ENCODE measurements at places on chromosomes 2 and 18. TPM values are rescaled to one million over a fixed set of nuclear protein-coding genes. Genes with fewer than 3 reads are reported as not detected.
A peak's percentile ranks its signal among the peaks of the same experiment; 100 is the strongest.

The CNRIP1 gene
- total RNA-seq, result 28.0 TPM

The GPR35 gene
- 1.5 TPM for total RNA-seq

GRCh38 chr2:128805237-128805636 lies 486.6 kb upstream of the HS6ST1 start:
- peaks cover 7% of the 10 kb centered on the region for H3K36me3 ChIP-seq
- H3K4me1 ChIP-seq, result no peaks in the 10 kb centered on the region
- H3K27ac ChIP-seq, result no peak overlapping the region
- no peaks in the 10 kb centered on the region for H3K27me3 ChIP-seq
- H3K4me3 ChIP-seq, result no peak overlapping the region

GRCh38 chr2:185044323-185044874 lies 446.1 kb downstream of the ZNF804A start:
- no peaks in the 10 kb centered on the region for H3K4me1 ChIP-seq
- no peak overlapping the region for H3K4me3 ChIP-seq
- no peak for DNase-seq
- peaks cover 2% of the 10 kb centered on the region for H3K36me3 ChIP-seq
- H3K27ac ChIP-seq, result no peak overlapping the region

DNA sequence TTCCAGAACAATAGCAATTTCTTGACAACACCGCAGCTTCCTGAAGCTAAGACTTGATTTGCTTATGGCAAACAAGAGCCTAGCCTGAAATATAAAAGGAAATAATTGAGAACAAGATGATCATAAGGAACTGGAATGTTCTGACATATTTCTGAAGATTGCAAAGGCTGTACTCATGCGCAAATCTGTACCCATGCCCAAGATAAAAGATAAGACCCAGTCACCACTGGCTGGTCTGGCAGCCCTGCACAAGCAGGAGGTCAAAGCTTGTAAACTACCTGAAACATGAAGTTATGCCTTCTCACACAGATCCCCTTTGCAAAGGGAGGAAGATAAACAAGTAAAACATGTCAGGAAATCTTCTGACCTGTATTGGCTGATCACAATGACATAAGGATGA lies 160.8 kb upstream of the GYPC start:
- H3K4me1 ChIP-seq, result no peaks in the 10 kb centered on the region
- H3K27me3 ChIP-seq, result no peaks in the 10 kb centered on the region
- DNase-seq, result no peak
- H3K4me3 ChIP-seq, result no peak overlapping the region
- no peak overlapping the region for H3K27ac ChIP-seq
- peaks cover 14% of the 10 kb centered on the region for H3K36me3 ChIP-seq

DNA sequence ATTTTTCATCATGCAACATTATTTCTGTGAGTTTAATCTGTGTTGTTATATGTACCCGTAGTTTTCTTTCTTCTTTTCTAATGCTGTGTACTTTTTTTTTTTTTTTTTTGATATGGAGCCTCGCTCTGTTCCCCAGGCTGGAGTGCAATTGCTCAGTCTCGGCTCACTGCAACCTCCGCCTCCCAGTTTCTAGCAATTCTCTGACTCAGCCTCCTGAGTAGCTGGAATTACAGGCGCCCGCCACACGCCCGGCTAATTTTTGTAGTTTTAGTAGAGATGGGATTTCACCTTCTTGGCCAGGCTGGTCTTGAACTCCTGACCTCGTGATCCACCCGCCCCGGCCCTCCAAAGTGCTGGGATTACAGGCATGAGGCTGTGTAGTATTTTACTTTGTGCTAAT lies 155.4 kb downstream of the GALR1 start:
- H3K27me3 ChIP-seq, result peaks cover 3% of the 10 kb centered on the region
- H3K4me1 ChIP-seq, result no peaks in the 10 kb centered on the region
- H3K36me3 ChIP-seq, result no peaks in the 10 kb centered on the region
- H3K4me3 ChIP-seq, result no peak overlapping the region

DNA sequence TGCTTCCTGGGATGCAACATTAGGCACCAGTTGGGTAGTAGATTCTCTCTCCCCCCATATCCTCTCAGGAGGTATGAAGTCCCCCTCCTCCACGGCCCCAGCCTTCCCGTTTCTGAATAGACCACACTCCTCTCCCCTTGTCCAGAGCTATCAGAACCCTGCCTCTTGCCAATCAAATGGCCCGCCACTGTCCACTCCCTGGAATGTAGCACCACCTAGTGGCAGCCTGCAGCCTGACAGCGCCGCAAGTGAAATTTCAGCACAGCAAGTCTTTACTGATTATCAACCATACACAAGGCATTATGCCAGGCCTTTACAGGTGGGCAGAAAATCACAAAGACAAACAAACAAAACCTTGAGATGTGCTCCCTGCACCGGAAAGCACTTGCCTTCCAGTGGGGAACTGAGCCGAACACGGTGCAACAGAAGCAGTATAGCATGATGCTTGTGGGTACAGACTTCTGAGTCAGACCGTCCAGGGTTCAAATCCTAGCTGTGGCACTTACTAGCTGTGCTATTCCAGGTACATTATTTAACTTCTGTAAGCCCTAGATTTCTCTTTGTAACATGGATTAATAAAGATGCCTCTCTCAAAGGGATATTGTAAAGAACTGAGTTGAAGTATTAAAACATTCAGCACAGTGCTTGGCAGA lies 174.0 kb downstream of the SMAD2 start:
- no peak overlapping the region for H3K4me3 ChIP-seq
- H3K4me1 ChIP-seq, result no peaks in the 10 kb centered on the region
- H3K27me3 ChIP-seq, result peaks cover 7% of the 10 kb centered on the region
- DNase-seq, result peak; percentile 88
- peaks cover 2% of the 10 kb centered on the region for H3K36me3 ChIP-seq
- no peak overlapping the region for H3K27ac ChIP-seq

GRCh38 chr18:39486268-39486667 lies 1920.7 kb upstream of the CELF4 start:
- H3K27me3 ChIP-seq, result peaks cover 2% of the 10 kb centered on the region
- H3K27ac ChIP-seq, result no peak overlapping the region
- H3K4me3 ChIP-seq, result no peak overlapping the region
- no peak for DNase-seq

DNA sequence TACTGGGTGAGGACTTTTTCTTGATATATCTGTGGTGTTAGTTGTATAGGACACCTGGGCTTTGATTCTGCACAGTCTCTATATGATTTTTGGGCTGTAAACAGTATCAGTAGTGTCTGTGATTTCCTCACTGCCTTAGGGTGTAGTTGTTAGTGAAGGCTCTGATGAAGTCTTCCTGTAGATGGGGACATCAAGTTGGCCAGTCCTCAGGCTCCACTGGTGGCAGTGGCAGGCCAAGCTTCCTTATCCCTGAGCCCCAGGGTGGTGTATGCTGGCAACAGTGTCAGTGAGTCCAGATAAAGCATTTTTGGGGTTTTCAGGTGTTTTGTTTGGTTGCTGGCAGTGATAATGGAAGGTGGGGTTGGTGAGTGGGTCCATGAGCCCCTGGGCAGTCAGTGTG lies 961.4 kb downstream of the DSC3 start:
- DNase-seq, result no peak
- H3K27ac ChIP-seq, result no peak overlapping the region
- no peaks in the 10 kb centered on the region for H3K36me3 ChIP-seq
- no peaks in the 10 kb centered on the region for H3K27me3 ChIP-seq

DNA sequence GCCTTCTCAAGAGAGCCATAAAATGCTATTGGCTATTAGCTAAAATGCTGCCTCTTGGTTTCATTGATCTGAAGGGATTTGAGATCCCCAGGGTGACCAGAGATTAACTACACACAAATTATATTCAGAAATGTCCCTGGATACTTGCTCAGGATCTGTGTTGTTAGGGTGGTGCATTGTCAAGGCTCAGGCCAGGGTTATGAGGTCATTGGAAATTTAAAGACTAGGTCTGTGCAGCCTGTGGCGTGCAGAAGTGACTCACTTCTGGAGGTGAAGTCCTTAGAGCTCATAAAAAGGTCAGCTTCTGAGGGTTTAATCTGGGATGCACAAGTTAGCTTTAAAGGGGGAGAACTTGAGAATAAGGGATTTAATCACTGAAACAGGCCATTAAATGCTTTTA lies 23.5 kb downstream of the LRRTM1 start:
- H3K36me3 ChIP-seq, result peaks cover 12% of the 10 kb centered on the region
- no peak overlapping the region for H3K4me3 ChIP-seq
- H3K27me3 ChIP-seq, result no peaks in the 10 kb centered on the region
- peak; percentile 27 for DNase-seq

DNA sequence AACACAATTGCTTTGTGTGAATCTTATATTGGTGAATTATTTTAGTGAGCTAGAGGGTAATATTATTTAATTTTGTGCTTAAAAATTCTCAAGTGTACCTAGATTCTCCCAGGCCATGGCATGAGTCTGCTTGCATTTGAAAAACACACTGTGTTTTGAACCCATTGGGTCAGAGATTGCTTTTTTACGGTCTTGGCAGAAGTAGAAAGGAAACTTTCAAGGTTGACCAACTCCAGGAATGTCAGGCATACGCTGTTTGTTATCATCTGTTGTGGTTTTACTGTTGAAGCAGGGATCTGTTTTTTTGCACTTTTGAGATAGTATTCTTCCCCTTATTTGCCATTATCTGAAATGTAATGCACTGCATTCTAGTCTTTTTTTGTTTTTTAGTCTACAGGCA lies 377.4 kb downstream of the RPRM start:
- DNase-seq, result no peak
- H3K36me3 ChIP-seq, result no peaks in the 10 kb centered on the region
- H3K4me1 ChIP-seq, result peaks cover 6% of the 10 kb centered on the region
- peaks cover 2% of the 10 kb centered on the region for H3K27me3 ChIP-seq

DNA sequence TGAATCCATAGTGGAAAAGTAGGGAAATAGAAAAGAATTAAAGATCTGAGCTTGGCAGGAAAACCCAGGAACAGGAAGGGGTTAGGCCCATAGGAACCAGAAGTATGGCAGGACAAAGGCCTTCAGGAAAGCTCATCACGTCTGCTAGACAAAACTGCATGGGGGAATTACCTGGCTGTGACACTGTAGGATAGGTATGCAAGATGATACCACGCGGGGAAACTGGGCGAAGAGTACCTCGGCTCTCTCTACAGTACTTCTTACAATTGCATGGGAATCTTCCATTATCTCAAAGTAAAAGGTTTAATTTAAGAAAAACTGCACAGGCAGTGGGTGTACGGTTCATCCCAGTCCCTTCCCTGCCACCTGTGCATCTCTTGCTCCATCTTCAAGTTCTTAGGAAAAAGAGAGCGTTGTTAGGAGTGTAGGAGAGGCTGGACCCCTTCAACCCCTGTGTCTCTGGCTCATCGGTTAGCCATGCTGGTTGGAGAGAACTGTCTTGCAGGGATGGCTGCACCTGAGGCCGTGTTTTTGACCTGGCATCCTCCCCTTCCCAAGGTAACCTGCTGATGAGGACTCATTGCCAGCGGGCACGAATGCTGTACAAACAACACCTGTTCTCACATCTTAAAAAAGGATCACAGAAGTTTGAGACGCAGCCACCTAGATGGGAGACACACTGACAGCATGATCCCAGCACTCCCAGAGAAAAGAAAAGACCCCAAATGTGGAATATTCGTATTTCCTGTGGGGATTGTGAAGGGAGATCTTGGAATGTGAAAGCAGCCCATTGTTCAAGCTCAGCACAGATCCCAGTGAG lies 120.5 kb upstream of the COPS8 start:
- H3K27ac ChIP-seq, result no peak overlapping the region
- H3K4me1 ChIP-seq, result peaks cover 18% of the 10 kb centered on the region
- no peak overlapping the region for H3K4me3 ChIP-seq
- peaks cover under 1% of the 10 kb centered on the region for H3K36me3 ChIP-seq
- H3K27me3 ChIP-seq, result peaks cover 1% of the 10 kb centered on the region

GRCh38 chr2:37746883-37747282 lies 75.4 kb upstream of the CDC42EP3 start:
- H3K27ac ChIP-seq, result no peak overlapping the region
- H3K36me3 ChIP-seq, result no peaks in the 10 kb centered on the region
- H3K4me1 ChIP-seq, result peaks cover 5% of the 10 kb centered on the region
- no peak for DNase-seq

- no peaks in the 10 kb centered on the region for H3K27me3 ChIP-seq
- H3K4me1 ChIP-seq, result peaks cover 25% of the 10 kb centered on the region
- H3K4me3 ChIP-seq, result no peak overlapping the region
- H3K27ac ChIP-seq, result no peak overlapping the region
Observed at GRCh38 chr2:28250006-28250405, 142.7 kb upstream of the FOSL2 start.

- peaks cover 26% of the 10 kb centered on the region for H3K27me3 ChIP-seq
- DNase-seq, result peak; percentile 53
- no peak overlapping the region for H3K4me3 ChIP-seq
- peaks cover 26% of the 10 kb centered on the region for H3K4me1 ChIP-seq
Observed at GRCh38 chr2:219448776-219449341, 14.2 kb downstream of the SPEG start.

GRCh38 chr2:73827018-73827417 lies 1.7 kb upstream of the STAMBP start:
- H3K36me3 ChIP-seq, result no peaks in the 10 kb centered on the region
- H3K27me3 ChIP-seq, result peaks cover 1% of the 10 kb centered on the region
- H3K27ac ChIP-seq, result no peak overlapping the region
- no peak overlapping the region for H3K4me3 ChIP-seq
- peaks cover 9% of the 10 kb centered on the region for H3K4me1 ChIP-seq
- DNase-seq, result no peak

DNA sequence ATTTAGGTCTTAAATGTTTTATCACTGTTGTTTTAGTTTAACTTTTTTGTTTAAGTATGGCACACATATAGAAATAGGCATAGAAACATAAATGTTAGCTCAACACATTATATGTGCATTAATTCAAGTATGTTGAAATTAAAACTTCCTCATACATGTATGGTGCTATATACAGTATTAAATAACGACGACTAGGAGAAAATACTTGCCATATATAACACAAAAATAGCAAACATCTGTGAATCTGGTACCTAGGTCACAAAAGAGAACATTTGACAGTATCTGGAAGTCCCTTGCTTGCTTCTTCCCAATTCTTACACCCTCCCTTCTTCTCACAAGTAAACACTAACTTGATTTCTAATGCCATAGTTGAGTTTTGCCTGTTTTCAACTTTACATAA lies 38.4 kb downstream of the ZNF638 start:
- DNase-seq, result no peak
- H3K4me1 ChIP-seq, result no peaks in the 10 kb centered on the region
- no peak overlapping the region for H3K27ac ChIP-seq
- H3K4me3 ChIP-seq, result no peak overlapping the region
- peaks cover 1% of the 10 kb centered on the region for H3K27me3 ChIP-seq

GRCh38 chr2:204264621-204265140 lies 280.6 kb upstream of the PARD3B start:
- no peak overlapping the region for H3K4me3 ChIP-seq
- no peaks in the 10 kb centered on the region for H3K36me3 ChIP-seq
- H3K4me1 ChIP-seq, result peaks cover 45% of the 10 kb centered on the region
- H3K27me3 ChIP-seq, result peaks cover 10% of the 10 kb centered on the region
- peak overlapping the region; percentile 56 for H3K27ac ChIP-seq

GRCh38 chr18:46705521-46705920 lies 48.5 kb upstream of the LOXHD1 start:
- no peak overlapping the region for H3K4me3 ChIP-seq
- peak; percentile 40 for DNase-seq
- H3K4me1 ChIP-seq, result peaks cover 1% of the 10 kb centered on the region
- no peaks in the 10 kb centered on the region for H3K27me3 ChIP-seq
- no peaks in the 10 kb centered on the region for H3K36me3 ChIP-seq

DNA sequence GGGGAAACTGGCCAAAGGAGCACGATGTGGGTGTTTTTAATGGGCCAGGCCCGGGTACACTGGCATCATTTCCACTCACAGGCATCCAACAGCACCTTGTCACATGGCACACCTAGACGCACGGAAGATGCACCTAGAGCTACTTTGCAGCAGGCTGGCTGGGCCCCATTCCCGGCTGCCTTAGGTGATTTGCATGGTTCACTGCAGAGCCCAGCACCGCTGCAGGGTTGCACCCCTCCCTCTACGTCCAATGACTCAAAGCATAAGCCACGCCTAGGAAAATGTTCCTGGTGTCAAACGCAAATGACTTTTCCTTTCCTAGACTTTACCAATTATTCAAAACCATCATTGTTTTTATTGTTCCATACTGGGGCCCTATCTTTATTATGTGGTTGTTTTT lies 222.9 kb downstream of the EIPR1 start:
- H3K4me3 ChIP-seq, result no peak overlapping the region
- H3K27me3 ChIP-seq, result peaks cover 11% of the 10 kb centered on the region
- H3K36me3 ChIP-seq, result peaks cover 22% of the 10 kb centered on the region
- no peak overlapping the region for H3K27ac ChIP-seq
- H3K4me1 ChIP-seq, result peaks cover 20% of the 10 kb centered on the region

Measured in glutamatergic neuron (in vitro differentiated cells).